Kidney (tissue), 22 donors: ENCODE measurements at places on chromosomes 6 and 20. TPM values are rescaled to one million over a fixed set of nuclear protein-coding genes. Genes with fewer than 3 reads are reported as not detected.

Gene CDSN
- total RNA-seq, result 0.13 TPM

Gene PDE7B
- total RNA-seq, result 15.4 TPM

DNA sequence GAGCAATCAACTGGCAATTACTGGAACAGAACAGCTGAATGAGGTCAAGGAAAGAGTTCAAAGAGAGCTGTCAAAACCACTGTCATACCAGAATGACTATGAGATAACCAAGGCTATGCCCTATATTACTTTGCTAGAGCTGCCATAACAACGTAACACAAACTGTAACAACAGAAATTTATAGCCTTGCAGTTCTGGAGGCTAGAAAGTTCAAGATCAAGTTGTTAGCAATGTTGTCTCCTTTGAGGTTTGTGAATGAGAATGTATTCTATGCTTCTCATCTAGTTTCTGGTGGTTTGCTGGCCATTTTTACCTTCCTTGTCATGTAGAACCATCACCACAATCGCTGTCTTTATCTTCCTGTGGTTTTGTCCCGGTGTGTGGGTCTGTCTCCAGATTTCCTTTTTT lies 1323.0 kb upstream of the GJE1 start:
- no peak for DNase-seq

- DNase-seq, result no peak
Measured at GRCh38 chr6:117354671-117355070, 71.1 kb downstream of the ROS1 start.

Gene TDRD6
- total RNA-seq, result 0.47 TPM

- DNase-seq, result no peak
Measured at GRCh38 chr20:16607364-16608276, 34.4 kb upstream of the KIF16B start.
